Stimulated activated CD4-positive, alpha-beta T cell treated with anti-CD3 and anti-CD28 coated beads, Interleukin-15, amount 100 ng/mL, for 48 hours (primary cell): ENCODE measurements at places on chromosomes 1 and 21.

DNA sequence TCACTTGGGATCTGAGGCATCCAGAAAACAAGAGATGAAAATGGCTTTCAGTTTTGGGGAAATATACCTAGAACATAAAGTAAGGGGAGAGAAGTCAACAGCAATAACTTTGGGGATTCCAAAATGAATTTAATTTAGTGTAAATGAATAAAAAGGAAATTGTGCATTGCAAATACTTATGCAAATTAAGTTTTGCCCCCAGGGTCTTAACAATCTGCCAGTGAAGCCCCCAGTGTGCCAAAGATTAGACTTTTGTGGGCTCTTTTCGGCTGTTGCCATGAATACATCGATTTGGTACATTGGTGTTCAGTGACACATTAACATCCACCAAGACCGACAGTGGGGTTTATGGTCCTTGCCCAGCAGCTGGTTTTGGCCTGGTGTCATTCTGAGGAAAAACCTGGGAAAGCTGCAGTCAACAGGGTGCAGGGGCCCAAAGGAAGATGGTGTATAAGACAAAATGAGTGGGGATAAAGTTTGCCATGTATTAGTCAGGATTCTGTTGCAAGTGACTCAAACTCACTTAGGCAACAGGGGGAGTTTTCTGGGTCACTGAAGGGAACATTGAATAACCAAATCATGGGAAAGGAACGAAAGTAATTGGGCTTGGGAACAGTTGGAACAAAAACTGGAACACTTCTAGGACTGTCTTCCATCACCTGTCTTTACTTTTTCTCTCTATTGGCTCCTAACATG lies 30.2 kb upstream of the IGSF3 start:
- no peak for DNase-seq

DNA sequence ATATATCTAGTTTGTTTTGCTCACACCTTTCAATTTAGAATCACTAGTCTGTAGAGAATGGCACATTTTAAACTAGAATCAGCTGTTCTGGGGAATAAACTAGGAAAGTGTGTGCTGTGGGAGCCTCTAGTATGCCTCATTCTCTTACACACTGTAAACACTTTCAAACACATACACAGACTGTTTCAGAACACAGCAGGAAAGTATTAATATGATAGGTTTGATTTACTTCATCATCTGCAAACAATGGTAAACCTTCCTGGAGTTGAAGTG lies 67.1 kb upstream of the ABCG1 start:
- DNase-seq: no peak

DNA sequence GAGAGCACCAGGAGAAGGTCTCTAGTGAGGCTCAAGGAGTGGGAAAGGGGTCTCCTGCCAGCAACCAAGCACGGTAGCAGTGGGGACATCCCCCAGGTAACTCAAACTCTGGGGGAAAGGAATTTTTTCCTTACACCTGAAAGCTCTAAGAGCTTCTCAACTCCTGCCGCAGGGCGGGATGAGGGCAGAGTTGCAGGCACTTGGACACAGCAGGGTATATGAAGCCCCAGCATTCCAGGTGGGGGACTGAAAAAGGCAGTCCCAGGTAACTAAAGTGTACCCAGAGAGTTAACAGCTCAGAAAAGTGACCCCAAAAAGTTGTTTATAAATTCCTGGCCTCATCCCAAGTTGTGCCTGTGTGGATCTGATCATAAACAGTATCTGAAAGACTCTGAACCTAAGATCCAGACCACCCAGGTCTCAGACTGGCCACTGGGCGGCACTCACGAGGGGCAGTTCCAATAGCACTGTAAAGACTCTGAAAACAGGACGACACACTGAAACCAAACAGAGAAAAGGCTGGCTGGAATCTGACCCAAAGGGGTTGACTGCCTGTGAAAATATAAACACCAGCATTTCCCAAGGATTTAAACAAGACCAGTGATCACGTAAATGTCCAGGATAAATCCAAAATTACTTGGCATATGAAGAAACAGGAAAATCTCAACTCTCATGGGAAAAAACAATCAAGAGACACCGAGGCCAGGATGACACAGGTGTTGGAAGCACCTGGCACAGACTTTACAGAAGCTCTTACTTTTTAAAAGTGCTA lies 47.5 kb downstream of the HSF2BP start:
- DNase-seq: no peak

GRCh38 chr21:35154788-35155187 lies 105.7 kb upstream of the RUNX1 start:
- no peak for DNase-seq

GRCh38 chr1:15351310-15351709 lies 58.4 kb upstream of the EFHD2 start:
- DNase-seq: no peak

- DNase-seq: no peak
Measured at GRCh38 chr1:171372418-171373084, 58.6 kb downstream of the FMO4 start.

DNA sequence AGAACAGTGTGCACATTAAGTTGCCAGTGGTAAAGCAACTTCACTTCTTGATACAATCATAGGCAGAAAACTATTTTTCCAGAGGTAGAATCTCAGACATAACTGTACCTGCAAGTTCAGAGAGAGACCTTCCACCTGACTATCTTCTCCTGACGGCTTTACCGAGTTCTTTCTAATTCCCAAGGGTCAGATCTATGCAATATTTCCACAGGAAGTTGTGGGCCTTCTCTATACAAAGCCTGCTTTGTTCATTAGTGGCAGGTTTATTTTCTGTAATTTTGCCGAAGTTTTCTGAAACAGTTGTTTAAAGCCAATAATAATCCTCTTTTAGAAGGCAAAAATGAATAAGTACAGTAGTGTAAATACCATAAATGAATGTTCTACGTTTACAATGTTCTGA lies 58.2 kb upstream of the RCC1 start:
- no peak for DNase-seq

GRCh38 chr1:40416709-40417108 lies 33.6 kb upstream of the ZFP69B start:
- no peak for DNase-seq

GRCh38 chr21:36698981-36699545 lies at the start of gene SIM2:
Gene SIM2 (plus strand): TSS chr21:36699115. CDS start chr21:36699747, 632 bp downstream.
- no peak for DNase-seq

GRCh38 chr1:170592591-170593111 lies 60.7 kb downstream of the GORAB start:
- no peak for DNase-seq

DNA sequence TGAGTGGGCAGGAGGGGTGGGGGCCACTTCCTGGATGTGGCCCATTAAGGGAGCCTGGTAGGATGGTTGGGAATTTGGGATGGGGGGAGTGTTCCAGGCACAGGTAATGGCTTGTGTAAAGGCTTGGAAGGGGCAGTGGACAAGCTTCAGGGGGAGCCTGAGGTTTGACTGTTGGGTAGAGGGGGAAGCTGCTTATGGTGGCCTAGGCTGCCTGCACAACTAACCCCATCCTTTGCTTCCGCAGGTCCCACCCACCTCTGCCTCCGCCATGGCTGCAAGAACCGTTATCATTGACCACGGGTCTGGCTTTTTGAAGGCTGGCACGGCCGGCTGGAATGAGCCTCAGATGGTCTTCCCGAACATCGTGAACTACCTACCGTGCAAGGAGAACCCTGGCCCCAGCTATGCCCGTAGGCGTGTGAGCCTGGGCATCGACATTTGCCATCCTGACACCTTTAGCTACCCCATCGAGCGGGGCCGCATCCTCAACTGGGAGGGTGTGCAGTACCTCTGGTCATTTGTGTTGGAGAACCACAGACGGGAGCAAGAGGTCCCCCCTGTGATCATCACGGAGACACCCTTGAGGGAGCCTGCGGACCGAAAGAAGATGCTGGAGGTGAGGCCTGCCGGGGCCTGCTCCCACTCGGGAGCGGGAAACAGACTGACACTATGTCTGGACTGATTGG lies 67.8 kb downstream of the ACTL8 start:
- DNase-seq: no peak

GRCh38 chr1:940107-941014 lies 16.6 kb downstream of the SAMD11 start:
- DNase-seq: no peak

DNA sequence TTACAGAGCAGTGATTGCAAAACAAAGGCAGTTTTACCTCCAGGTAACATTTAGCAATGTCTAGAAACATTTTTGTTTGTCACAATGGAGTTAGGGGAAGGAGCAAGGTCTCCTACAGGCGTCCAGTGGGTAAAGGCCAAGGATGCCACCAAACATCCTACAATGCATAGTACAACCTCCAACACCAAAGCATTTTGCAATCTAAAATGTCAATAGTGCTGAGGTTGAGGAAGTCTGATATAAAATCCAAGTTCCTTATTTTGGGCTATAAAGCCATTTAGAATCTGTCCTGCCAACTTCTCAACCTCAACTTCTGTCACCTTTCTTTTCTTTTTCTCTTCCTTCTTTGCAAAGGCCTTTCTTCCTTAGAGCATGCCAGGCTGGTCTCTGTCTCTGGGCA lies 111.2 kb downstream of the FASLG start:
- no peak for DNase-seq

GRCh38 chr1:77489910-77490309 lies 192.5 kb downstream of the ZZZ3 start:
- DNase-seq: no peak

DNA sequence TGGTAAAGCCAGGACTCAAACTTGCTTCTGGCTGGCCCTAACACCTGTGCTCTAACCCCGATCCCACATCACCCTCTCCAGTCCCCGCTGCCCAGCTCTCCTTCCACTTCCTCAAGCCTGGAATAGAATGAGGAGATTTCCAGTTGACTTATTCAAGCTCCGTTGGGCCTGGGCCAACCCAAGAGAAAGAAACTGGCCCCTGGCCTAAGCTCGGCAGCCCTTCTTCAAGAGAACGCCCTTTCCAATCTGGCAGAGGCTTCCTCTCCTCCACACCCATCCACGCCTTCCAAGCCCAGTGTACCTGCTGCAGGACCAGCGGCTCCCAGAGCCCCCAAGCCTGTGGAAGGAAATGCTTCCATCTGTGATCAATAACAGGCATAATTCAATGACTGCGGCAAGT lies 51.9 kb downstream of the LRRN2 start:
- DNase-seq: no peak

DNA sequence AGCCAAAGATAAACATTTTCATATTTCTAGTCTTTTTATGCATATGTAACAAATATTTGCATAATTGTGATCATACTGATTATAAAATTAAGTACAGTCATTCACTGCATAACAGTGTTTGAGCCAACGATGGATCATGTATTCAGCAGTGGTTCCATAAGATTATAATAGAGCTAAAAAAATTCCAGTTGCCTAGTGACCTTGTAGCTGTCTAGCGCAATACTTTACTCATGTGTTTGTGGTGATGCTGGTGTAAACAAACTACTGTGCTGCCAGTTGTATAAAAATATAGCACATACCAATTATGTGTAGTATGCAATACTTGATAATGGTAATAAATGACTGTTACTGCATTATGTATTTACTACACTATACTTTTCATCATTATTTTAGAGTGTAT lies 2.1 kb upstream of the S100A10 start:
- no peak for DNase-seq

DNA sequence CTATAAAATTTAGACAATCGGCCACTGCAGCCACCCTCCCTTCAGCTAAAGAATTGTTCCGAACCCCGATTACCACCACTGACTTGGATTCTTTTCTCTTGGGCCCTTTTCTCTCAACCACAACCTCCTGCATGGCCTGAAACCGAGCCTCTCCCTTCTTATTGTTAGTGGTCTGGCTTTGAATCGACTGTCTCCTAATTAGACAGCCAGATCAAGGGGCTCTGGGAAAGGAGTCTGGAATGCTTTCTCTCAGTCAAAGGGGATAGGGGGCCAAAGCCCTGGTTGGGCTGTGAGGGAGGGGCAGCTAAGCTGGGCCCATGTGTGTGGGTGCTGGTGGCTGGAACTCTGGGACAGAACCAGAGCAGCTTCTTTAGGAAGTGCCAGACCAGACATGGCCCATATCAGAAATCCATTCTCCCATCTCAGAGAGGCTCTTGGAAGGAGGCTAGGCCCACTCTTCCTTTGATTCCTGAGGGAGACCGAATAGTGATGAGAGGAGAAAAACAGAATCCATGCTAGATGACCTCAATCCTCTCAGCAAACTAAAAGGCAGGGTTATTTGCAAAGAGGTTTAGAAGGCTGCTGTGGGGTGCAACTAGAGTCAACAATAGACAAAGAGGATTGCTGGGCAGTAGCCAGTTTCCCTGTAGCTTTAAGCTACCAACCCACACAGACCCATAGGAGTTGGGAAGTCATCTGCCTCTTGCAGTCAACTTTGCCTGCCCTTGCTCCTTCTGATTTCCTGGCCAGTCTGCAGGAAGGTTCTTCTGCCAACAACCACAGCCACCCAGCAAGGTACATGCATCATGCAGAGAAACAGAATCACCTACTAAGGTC lies 117.6 kb downstream of the AK5 start:
- DNase-seq: no peak

GRCh38 chr1:81936853-81937252 lies 136.1 kb downstream of the ADGRL2 start:
- no peak for DNase-seq

DNA sequence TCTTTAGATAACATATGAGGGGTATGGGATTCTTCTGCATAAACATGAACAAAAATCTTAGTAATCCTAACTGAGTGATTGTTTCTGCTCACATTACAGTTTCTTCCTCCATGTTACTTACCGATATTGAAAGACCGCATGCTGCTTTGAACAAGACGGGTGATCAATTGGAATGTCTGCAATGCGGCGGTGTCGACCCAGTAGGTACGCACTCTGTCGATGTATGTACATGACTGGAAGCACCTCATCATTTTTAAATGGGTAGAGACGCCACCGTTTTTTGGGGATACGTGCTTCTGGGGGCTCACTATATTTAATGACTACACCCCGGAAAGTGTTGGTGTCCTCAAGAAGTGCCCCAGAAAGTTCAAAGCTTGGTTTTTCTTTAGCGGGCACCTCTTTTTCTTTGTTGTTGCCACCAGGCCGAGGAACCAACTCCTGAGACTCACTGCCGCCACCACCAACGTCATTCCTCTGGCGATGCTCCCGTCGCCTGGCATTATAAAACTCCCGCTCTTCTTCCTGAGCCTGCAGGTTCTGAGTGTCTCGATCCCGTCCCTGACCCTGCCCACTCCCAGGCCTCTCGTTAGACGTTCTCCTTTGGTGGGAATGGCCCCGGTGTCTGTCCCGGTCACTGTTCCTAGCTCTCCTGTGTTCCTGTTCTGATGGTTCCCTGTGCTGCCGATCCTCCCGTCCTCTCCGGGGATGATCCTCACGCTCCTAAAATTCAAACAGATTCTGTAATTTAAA lies 13.9 kb downstream of the SNIP1 start:
- DNase-seq: no peak

DNA sequence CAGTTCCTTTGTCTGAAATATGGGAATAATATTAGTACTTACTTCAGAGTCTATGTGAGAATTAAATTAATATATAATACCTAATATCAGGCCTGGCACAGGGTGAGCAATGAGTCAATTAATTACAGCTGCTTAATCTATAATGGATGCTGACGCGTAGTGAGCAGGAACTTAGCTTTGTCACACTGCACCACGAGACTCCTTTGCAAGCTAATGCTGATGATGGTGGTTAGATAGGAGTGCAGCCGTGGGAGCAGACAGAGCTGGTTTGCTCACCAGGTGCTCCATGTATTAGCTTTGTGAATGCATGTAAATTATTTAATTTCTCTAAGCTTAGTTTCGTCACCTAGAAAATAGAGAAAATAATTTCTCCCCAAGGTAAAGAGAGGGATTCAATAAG lies 35.1 kb downstream of the KCNJ15 start:
- no peak for DNase-seq

- no peak for DNase-seq
Measured at GRCh38 chr21:46115441-46116188, 17.7 kb downstream of the COL6A2 start.
